GM12878 (cell line): ENCODE measurements at places on chromosomes 3 and 15. TPM values are rescaled to one million over a fixed set of nuclear protein-coding genes. Genes with fewer than 3 reads are reported as not detected.

DNA sequence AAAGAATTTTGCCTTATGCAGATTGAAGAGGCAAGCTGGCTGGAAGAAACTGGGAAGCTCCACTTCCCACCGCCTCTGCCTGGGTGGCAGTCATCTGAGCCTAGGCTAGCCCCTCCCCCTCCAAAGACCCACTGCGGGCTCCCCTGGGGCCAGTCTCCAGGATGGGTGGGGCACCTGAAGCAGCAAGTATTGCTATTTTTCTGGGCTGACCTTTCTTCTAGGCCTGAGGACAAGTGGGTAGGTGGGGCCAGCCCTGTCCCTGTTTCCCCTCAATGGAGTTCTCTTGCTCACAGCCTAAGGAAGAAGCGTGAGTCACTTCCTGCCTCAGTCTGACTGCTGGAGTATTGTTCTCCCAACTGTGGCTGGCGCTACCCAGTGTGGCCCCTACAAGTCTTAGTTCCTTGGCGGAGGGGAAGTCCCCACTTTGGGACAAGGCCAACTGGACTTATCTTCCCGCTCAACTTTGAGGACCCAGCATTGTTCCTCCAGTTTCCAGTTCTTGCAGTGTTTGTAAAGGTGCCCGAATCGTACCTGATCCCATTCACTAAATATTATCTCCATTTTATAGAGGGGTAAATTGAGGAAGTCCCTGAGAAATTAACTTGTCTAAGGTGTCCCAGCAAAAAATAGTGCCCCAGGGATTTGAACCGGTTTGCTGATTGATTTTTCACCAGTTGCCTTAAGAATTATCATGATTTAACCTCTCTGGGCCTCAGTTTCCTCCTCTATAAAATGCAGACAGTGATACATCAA lies 1.4 kb downstream of the FURIN start:
- no peaks in the 10 kb centered on the region for H3K27me3 ChIP-seq
- H3K27ac ChIP-seq: no peak overlapping the region

DNA sequence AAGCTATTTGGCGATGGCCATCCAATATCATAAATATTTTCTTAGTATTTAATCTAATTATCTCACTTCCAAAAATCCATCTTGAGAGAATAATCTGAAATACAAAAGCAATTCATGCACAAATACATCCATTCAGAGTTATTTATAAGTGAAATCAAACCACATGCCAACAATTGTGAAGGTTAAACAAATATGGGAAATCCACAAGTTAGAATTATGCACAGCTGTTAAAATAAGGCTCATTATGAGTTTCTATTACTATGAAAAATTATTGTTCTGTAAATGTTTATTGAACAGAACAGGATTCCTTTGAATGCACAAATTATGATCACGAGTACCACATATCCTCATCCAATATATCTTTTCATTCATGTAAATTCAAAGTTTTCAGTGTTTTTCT lies 267.7 kb downstream of the PLOD2 start:
- no peak overlapping the region for H3K27ac ChIP-seq
- H3K4me1 ChIP-seq: no peaks in the 10 kb centered on the region
- no peaks in the 10 kb centered on the region for H3K36me3 ChIP-seq
- no peaks in the 10 kb centered on the region for H3K27me3 ChIP-seq
- no peak overlapping the region for H3K4me3 ChIP-seq
- DNase-seq: no peak

GRCh38 chr15:40929660-40930429 lies 705 bp downstream of the DLL4 start:
- DNase-seq: no peak
- no peaks in the 10 kb centered on the region for H3K36me3 ChIP-seq
- peaks cover 22% of the 10 kb centered on the region for H3K27me3 ChIP-seq
- H3K27ac ChIP-seq: no peak overlapping the region
- H3K4me1 ChIP-seq: peaks cover 33% of the 10 kb centered on the region

The PEX11A gene
- 2.0 and 2.8 TPM in 2 replicates for total RNA-seq

- H3K36me3 ChIP-seq: no peaks in the 10 kb centered on the region; the same call in 1 of the 2 replicates
- H3K27ac ChIP-seq: no peak overlapping the region
- no peak for DNase-seq
- peaks cover 16% of the 10 kb centered on the region for H3K27me3 ChIP-seq
- H3K4me1 ChIP-seq: no peaks in the 10 kb centered on the region
Measured at GRCh38 chr3:32817257-32817557, 590 bp upstream of the TRIM71 start.

The GOLGA8J gene
- not detected in 2 replicates for total RNA-seq

- H3K4me3 ChIP-seq: no peak overlapping the region
- no peak for DNase-seq
- H3K27me3 ChIP-seq: no peaks in the 10 kb centered on the region
- H3K4me1 ChIP-seq: no peaks in the 10 kb centered on the region; the same call in 1 of the 2 replicates
- H3K36me3 ChIP-seq: no peaks in the 10 kb centered on the region
- H3K27ac ChIP-seq: no peak overlapping the region
Measured at GRCh38 chr3:178486903-178487302, 49.3 kb upstream of the KCNMB2 start.

DNA sequence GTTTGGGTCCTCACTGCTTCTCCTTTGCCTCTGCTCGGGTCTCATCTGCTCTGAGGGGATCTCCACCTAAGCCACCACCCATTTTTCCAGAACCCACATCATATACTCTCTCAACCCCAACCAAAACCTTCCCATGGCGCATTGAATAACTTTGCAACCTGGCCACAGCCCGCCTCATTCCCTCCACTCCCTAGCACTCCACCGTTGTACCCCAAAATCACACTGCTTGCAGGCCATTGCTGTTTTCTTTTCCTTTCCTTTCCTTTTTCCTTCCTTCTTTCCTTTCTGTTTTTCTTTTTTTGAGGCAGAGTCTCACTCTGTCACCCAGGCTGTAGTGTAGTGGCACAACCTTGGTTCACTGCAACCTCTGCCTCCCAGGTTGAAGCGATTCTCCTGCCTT lies 3.1 kb upstream of the VPS18 start:
- H3K27ac ChIP-seq: no peak overlapping the region
- no peak for DNase-seq
- H3K4me3 ChIP-seq: no peak overlapping the region
- peaks cover 21% of the 10 kb centered on the region for H3K4me1 ChIP-seq
- H3K36me3 ChIP-seq: no peaks in the 10 kb centered on the region

DNA sequence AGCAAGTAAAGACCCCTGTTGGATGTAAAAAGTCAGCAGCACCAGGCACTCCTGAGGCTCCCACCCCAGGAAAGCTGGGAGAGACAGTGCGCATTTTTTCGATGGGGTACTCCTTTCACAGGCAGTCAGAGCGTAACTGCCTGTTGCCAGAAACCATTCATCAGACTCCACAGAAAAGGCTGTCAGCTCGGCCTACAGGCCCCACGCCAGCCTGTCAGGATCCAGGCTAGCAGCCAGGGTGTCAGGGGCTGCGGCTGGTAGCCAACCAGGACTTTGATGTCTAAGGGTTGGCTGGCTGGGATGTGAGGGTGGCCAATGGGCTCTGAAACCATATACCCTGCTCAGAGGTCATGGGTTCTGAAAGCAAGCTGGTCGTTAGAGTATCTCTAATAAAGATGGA lies 164.5 kb downstream of the WNT5A start:
- H3K27me3 ChIP-seq: no peaks in the 10 kb centered on the region
- H3K4me3 ChIP-seq: no peak overlapping the region
- no peak for DNase-seq
- H3K36me3 ChIP-seq: no peaks in the 10 kb centered on the region
- H3K4me1 ChIP-seq: no peaks in the 10 kb centered on the region

DNA sequence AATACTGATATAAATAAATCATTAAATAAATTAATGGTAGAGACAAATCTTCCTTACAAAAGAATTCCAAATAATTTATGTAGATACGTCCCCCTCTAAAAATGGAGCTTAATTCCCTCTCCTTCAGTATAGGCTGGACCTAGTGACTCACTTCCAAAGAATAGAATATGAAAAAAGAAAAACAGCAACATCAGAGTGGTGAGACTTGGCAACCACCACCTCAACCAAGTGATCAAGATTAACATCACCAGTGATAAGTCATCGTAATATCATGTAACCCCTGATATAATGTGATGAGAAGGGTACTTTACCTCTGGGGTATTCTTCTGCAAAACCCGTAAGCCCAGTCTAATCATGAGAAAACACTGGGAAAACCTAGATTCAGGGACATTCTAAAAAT lies 13.4 kb downstream of the GOLGB1 start:
- DNase-seq: no peak
- peaks cover 30% of the 10 kb centered on the region for H3K4me1 ChIP-seq
- H3K4me3 ChIP-seq: no peak overlapping the region
- no peaks in the 10 kb centered on the region for H3K27me3 ChIP-seq
- no peaks in the 10 kb centered on the region for H3K36me3 ChIP-seq

GRCh38 chr15:78993931-78994530 lies 49.2 kb upstream of the CTSH start:
- no peaks in the 10 kb centered on the region for H3K27me3 ChIP-seq
- no peaks in the 10 kb centered on the region for H3K36me3 ChIP-seq
- peaks cover 15% of the 10 kb centered on the region for H3K4me1 ChIP-seq
- DNase-seq: no peak
- H3K4me3 ChIP-seq: no peak overlapping the region

GRCh38 chr3:180246688-180247195 lies 210.0 kb upstream of the PEX5L start:
- no peak for DNase-seq
- no peak overlapping the region for H3K27ac ChIP-seq
- H3K4me1 ChIP-seq: no peaks in the 10 kb centered on the region

The FAM107A gene
- not detected in 2 replicates for total RNA-seq

The GOLGA8B gene
- total RNA-seq: 118 and 147 TPM in 2 replicates

The MRPS22 gene
- 44.3 and 48.1 TPM in 2 replicates for total RNA-seq

DNA sequence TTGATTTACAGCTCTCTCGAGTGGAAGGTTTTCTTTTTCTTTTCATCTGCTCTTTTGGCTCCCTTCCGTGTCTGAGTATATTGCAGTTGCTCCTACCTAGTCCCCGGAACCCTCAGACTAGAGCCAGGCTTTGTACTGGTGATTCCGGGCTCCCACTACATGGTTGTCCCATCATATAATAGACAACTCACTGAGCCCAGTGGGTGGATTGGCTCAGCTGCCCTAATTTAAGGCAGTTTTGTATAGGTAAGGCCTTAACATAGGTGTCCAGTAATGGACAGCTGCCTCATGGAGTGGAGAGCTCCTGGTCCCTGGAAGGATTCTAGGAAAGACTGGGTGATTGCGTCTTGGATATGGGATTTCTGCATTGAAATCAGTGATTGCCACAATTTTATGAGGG lies 58.0 kb downstream of the KY start:
- no peaks in the 10 kb centered on the region for H3K27me3 ChIP-seq
- no peak overlapping the region for H3K4me3 ChIP-seq
- no peak overlapping the region for H3K27ac ChIP-seq
- no peak for DNase-seq

DNA sequence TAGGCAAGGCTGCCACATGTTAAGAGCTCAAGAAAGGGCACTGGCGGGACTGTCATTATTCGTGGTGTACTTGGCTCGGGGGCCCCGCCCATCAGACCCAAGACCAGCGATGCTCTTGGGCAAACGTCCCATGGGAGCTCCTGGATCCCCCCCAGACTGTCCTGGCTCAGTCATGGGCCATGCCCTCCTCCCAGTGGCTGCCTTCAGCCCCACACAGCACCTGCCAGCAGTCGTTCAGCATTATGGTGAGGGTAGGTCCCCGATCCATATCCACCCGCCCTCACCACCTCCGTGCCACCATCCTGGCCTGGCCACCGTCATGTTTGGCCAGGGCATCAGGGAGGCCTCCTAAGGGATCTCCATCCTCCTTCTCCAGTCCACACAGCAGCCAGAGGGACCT lies 51.4 kb upstream of the IQSEC1 start:
- no peak overlapping the region for H3K4me3 ChIP-seq
- H3K36me3 ChIP-seq: no peaks in the 10 kb centered on the region
- H3K27ac ChIP-seq: no peak overlapping the region
- no peak for DNase-seq

The DNAH1 gene
- 4.4 and 5.7 TPM in 2 replicates for total RNA-seq

GRCh38 chr3:42898896-42899675 lies 6.9 kb upstream of the ZNF662 start:
- no peaks in the 10 kb centered on the region for H3K36me3 ChIP-seq
- DNase-seq: no peak
- no peaks in the 10 kb centered on the region for H3K4me1 ChIP-seq
- H3K4me3 ChIP-seq: no peak overlapping the region
- no peaks in the 10 kb centered on the region for H3K27me3 ChIP-seq
- H3K27ac ChIP-seq: no peak overlapping the region

The APOD gene
- not detected in 2 replicates for total RNA-seq

DNA sequence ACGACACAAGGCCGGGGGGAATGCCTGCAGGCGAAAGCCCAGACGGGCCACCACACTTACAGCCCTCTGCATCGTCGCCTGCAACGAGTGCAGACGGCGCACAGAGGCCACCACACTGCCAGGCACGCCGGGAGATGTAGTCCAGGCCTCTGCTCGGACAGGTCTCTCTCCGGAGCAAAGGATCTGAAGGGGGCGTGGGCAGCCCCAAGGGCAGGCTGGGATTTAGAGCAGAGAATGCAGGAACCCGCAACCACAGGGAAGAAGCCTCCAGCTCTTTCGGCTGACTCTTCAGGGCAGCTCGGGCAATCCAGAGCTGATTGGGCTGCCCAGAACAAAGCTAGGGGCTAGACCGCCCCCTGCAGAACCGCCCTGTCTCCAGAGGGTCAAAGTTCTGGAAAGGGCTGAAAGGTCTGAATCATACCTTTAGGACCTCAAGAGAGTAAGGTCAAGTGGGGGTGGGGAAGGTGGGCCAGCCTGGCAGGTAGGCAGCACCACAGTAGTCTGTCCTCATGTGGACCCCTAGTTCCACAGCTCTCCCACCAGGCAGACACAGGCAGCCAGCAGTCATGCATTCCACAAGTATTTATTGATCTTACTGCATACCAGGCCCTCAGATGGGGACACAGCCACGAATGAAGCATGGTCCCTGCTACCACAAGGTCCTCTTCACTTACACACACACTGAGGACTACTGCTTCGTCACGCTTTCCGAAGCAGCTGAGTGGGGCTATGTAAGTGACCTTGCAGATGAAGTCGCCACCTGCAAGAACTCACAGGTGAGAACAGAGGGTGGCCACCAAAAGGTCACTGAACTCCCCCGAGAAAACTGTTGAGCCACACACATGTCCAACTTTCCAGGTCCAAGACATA lies at the start of gene AMT:
TSS of gene AMT (minus strand) at position 95 of the 870 bp plus-strand sequence. CDS start at position 72, 23 bp downstream.
- no peak for DNase-seq
- H3K4me1 ChIP-seq: peaks cover 12% of the 10 kb centered on the region
- no peak within 1 kb of the TSS; the same call in 1 of the 2 replicates for H3K4me3 ChIP-seq
- H3K27me3 ChIP-seq: no peaks in the 10 kb centered on the region
- peak within 1 kb of the TSS; percentile 31 for H3K27ac ChIP-seq

DNA sequence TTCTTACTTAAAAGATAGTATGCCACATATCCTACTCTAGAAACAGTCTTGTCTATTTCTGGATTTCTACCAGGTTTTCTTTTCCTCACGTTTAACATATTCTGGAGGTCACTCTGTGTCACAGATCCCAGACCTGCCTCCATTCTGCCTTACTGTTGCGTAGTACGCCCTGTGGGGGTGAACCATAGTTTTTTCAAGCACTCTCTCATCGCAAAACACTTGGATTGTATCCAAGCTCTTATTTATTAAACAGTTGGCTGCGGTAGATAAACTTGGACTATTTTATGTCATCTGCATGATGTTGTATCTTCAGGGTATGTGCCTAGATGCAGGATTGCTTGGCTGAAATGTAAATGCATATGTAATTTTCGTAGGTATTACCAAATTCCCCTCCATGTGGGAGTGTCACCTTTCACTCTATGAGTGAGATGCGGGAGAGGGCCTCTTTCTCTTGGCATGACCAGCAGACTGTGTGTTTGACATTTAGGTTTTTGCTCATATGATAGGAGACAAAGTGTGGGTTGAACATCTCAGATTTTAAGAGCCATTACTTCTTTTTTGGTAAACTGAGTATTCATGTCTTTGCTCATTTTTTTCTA lies 55.8 kb downstream of the ABTB1 start:
- no peaks in the 10 kb centered on the region for H3K27me3 ChIP-seq
- no peak overlapping the region for H3K27ac ChIP-seq
- H3K4me1 ChIP-seq: peaks cover 14% of the 10 kb centered on the region
- no peak overlapping the region for H3K4me3 ChIP-seq
- no peak for DNase-seq
